Stimulated activated CD4-positive, alpha-beta T cell treated with anti-CD3 and anti-CD28 coated beads, Interleukin-15, amount 100 ng/mL, for 1 hour (primary cell): ENCODE measurements at places on chromosomes 6 and 20.
A peak's percentile ranks its signal among the peaks of the same experiment; 100 is the strongest.

DNA sequence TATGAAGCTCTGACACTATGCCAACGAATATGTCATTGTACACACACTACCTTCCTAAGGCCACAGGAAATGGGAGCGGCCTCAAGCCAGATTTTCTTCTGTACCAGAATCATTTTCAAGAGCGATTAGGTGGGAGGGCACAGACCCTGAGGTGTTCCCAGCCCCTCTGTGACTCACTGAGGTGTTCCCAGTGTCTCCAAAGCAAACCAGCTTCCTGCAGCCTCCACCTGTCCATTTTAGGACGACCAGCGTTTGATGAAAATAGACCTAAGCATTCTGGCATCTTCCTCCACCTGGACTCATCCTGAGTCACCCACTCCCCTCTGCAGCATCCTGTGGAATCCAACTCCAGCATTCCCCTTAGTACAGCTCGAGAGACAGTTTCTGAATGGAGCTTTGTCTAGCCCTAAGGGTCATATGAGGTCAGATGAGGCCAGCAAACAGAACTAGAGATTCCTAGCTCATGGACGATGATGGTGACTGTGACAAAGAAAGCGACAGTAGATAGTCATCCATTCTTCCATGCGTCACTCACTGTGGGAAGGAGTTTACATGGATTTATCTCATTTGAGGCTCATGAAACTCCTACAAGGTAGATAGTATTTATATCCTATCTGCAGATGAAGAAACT, 203.4 kb downstream of the PTPRT start:
- no peak for DNase-seq

GRCh38 chr20:48690888-48691287, 136.9 kb downstream of the PREX1 start:
- DNase-seq, result no peak

DNA sequence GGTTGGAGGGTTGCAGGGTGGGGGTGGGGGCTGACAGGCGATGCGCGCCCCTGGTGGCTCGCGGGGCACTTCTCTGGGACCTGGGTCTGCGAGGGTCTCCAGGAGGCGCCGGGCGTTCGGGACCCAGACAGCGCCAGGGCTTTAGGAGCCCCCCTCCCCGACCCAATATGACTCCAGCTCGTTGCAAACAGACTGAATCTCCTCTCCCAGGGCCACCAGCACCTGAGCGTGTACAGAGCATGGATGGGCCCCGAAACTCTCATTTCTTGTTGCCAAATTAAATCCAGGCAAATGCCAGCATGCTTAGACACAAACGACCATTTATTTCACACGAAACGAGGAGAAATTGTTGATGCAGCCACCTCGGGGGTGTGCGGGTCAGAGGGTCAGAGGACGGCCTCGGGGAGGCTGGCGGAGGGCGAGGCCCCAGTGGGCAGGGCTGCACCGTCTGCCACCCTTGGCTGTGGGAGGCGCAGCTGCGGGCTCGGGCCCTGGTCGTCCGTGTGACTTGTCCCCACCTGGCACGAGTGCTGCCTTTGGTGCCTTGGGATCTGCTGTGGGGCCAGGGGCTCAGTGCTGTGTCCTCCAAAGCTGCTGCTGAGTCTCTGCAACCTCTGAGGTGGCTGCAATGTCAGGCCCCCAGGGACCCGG, 20.9 kb upstream of the GATA5 start:
- peak; percentile 28 for DNase-seq

DNA sequence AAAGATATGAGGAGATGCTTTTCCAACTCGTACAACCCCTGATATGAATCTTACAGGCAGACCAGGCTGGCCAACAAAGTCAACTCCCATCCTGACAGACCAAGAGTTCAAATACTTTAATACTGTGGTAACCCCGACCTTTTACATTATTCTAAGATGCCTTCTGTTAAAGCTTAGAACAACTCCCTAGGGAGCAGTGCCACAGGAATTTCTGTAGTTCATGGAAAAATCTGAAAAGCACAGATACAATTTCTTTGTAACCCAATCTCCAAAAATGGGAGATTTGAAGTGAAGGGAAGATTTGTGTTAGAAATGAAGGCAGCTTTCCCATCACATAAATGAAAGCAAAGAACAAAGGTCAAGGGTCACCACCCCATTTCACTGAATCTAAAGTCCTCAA, 151.3 kb upstream of the BEND6 start:
- no peak for DNase-seq

DNA sequence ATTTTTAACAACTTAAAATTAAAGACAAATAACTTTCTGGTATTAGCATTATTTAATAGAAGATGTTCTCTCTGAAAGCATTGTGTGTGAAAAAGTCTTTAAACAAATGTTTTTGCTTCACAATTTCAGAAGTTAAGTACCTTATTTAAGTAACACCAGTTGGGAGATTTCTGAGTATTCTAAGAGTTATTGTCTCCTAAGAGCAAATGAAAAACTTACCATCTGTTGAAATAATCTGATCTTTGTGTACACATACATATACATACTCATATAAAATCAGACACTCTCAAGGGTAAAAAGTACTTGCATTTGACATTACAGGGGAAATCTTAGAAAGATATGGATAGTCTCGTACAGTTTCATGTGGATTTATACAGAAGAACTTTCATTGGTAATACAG, 2.4 kb downstream of the BTBD3 start:
- no peak for DNase-seq

- DNase-seq, result no peak
Measured at GRCh38 chr20:48776306-48776705, 51.5 kb downstream of the PREX1 start.

- no peak for DNase-seq
Measured at GRCh38 chr6:126066053-126067048, 80.0 kb downstream of the TRMT11 start.

DNA sequence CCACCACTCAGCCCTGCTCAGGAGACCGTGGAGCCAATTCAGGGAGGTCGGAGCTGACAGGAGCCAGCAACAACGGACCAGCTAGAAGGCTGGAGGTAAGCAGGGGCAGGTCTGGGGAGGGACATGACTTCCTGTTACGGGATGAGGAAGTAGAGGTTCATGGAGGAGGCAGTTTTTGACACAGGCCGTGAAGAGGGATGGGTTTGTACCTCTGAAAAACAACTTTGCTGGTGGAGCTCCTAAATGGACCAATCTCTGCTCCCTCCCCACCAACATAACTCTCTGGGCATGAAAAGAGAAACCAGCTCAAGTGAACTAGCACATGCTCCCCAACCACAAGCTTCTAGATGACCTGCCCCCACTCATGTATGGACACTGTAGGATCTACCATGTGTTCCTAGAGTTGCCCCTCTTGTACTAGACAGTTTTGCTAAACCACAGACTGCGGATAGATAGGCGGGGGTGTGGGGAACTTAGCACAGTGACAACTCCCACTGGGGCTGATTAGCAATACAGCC, 31.4 kb downstream of the RALGAPA2 start:
- no peak for DNase-seq

- no peak for DNase-seq
Measured at GRCh38 chr6:156390621-156391020, 386.6 kb upstream of the ARID1B start.

- DNase-seq, result no peak
Measured at GRCh38 chr20:49420811-49421295, 61.6 kb downstream of the KCNB1 start.

- no peak for DNase-seq
Measured at GRCh38 chr6:52213127-52213526, 27.0 kb downstream of the IL17A start.

DNA sequence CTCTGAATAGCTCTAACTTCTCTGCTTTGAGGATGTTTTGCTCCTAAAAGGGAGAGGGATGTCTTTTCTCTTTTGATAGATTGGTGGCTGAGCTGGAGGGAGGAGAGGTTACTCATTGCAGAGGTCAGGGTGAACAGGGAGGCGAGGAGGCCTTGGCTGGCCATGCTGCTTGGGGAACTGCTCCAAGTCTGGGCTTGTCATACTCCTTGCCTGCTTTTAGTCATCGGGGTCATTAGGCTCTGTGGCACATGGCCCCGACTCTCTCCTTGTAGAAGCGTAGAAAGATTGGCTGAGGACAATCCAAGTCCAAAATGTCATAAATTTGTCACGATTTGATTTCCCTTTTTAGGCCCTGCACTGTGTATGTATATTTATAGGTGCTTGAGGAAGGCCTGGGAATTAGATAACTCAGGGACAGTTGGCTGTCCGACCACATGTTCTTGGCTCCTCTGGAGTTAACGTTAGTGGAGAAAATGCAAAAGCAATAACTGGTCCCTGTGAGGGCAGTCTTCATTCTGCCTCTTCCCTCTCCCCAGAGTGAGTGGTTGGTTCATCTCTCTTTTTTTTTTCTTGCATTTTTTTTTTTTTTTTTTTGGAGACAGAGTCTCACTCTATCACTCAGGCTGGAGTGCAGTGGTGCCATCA, 160.1 kb downstream of the SCP2D1 start:
- no peak for DNase-seq

- DNase-seq, result no peak
Measured at GRCh38 chr6:44193307-44193910, 23.3 kb upstream of the MYMX start.

GRCh38 chr20:62142252-62143080, 728 bp downstream of the PSMA7 start:
- no peak for DNase-seq

GRCh38 chr6:35258858-35259193, 709 bp upstream of the ZNF76 start:
- DNase-seq, result no peak

DNA sequence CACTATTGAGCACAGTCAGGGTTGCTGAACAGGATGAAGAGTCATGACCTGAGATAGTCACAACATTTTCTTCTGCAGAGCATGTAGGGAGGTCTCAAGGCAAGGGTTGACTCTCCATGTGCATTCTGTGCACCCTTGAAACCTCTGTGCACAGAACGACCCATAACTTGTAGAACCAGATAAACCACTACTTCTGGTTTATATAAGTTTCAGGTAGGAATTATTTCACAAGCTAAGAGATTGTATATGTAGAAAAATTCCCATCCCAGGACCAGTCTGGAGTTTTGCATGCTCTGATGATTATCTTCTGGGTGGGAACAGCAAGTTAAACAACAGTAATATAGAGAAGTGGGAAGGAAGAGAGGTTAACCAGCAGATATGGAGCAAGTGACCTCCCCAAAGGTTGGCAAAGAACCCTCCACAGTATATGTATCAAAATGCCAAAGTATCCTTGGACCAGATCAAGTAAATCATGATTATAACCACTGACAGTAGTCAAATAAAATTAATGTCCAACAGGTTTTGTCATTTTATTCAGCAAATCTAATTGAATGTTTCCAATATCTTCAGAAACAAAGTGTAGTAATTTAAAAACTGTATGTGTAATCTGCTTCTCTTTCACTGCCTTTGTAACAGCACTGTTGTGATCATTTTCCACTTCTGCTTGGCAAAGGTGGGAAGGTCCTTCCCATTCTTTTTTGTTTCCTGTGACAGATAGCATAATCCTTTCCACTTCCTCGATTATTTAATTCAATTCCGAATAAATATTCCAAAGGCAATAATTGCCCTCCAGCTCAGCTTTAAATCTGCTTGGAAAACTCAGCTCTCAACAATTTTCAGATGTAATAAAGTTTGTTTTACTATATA, 104.4 kb downstream of the SYNE1 start:
- no peak for DNase-seq

GRCh38 chr20:17992224-17992637, 23.4 kb downstream of the MGME1 start:
- DNase-seq, result no peak
